WTC11 (cell line): ENCODE measurements at places on chromosomes 2 and 18. TPM values are rescaled to one million over a fixed set of nuclear protein-coding genes. Genes with fewer than 3 reads are reported as not detected.

CABLES1 gene
- 15.4 to 18.0 TPM (median 17.0 TPM) in 3 replicates for total RNA-seq

LCLAT1 gene
- 18.9 to 22.3 TPM (median 22.1 TPM) in 3 replicates for total RNA-seq

TSPYL6 gene
- total RNA-seq = not detected in 3 replicates

GRCh38 chr2:99818842-99819241, 323.5 kb downstream of the AFF3 start:
- DNase-seq = no peak

- DNase-seq = no peak
Observed at GRCh38 chr18:7307526-7307925, 76.6 kb downstream of the LRRC30 start.

DNA sequence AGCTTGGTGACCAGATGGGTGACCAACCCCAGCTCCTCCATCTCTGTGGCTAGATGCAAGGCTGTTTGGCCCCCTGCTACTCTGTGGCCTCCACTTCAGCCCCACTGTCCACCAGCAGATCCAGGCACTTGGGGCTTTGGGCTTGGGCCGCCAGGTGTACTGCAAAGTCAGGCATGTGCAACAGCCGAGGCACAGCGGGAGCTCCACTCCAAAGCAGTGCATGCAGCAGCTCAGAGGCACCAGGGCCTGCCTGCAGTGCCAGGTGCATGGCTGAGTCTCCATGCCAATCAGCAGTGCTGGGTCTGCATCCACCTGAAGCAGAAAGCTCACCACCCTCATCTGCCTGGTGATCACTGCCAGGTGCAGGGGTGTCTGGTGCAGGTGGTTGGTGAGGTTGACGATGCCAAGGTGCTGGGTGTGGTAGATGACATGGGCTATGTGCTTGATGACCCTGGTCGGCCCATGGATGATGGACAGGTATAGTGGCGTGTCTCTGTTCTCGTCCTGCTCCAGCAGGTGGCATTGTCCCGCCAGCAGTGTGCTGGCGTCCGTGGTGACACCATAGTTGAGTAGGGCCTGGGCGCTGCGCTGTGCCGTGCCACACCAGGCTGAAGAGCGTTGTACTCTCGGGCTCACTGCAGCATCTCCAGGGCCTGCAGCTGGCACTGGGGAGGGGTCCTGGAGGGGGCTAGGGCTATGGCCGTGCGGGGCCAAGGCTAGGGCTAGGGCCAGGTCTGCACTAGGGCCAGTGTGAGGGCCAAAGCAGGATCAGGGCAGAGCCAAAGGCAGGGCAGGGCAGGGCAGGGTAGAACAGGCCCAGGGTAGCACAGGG, 1.0 kb upstream of the ANKRD62 start:
- peak; percentile 63 for DNase-seq
